HEK293T (cell line): ENCODE measurements at places on chromosomes 16 and 17.

DNA sequence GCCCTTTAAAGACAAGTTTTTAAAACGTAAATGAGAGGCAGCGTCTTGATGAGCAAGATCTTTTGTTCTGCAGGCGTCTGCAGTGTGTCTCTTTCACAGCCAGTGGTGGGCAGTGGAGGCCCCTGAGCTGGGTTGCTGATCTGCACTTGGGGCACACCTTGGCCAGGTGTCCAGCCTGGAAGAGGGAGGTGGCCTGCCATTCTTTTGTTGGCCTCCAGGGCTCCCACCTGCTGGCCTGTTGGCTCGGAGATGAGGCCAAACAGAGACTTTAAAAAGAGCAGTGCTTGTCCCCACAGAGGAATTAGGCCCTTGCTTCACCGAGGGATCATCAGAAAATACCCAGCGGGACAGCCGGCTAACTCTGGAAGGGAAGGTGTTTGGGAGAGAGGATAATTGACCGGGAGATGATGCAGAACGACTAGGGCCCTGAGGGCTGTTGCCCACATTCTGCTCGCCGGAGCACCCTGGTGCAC, 145.9 kb upstream of the PLCG2 start:
- no peak for DNase-seq

DNA sequence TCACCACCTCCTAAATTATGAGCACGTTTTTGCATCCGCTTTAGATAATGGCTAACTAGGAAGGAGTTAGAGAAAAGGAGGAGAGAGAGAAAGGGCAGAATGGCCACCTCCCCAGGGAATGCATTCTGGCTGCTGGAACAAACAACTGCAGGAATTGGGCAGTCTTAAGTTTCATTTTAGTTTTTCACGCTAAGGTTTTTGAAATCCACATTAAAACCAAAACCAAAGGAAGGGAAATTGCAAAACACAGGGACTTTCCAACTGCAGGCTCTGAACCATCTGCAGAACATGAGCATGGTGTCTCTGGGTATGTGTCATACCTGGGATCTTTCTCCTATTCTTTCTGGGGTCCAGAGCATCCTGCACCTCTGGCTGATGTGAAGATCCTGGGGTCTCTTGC, 12.1 kb upstream of the CCL8 start:
- DNase-seq: no peak

DNA sequence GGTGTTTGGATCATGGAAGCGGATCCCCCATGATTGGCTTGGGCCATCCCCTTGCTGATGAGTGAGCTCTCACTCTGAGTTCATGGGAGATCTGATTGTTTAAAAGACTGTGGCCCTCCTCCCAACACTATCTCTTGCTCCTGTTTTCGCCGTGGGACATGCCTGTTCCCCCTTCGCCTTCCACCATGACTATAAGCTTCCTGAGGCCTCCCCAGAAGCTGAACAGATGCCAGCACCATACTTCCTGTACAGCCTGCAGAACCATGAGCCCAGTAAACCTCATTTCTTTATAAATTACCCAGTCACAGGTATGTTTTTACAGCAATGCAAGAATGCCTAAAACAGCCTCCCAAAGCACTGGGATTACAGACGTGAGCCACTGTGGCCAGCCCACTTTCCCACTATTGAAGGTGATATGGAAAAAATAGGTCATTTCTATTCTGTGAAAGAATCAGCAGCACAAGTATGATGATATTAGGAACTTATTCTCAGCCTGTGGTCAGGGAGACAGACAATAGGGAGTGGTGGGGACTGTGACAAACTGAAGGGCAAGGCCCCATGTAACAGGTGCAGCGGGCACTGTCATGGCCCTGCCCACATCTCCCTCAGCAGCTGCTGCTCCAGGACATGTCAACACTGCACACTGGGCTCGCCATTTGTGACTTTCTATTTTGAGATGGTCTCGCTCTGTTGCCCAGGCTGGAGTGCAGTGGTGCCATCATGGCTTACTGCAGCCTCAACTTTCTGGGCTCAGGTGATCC, 33.7 kb upstream of the LITAF start:
- no peak for DNase-seq

DNA sequence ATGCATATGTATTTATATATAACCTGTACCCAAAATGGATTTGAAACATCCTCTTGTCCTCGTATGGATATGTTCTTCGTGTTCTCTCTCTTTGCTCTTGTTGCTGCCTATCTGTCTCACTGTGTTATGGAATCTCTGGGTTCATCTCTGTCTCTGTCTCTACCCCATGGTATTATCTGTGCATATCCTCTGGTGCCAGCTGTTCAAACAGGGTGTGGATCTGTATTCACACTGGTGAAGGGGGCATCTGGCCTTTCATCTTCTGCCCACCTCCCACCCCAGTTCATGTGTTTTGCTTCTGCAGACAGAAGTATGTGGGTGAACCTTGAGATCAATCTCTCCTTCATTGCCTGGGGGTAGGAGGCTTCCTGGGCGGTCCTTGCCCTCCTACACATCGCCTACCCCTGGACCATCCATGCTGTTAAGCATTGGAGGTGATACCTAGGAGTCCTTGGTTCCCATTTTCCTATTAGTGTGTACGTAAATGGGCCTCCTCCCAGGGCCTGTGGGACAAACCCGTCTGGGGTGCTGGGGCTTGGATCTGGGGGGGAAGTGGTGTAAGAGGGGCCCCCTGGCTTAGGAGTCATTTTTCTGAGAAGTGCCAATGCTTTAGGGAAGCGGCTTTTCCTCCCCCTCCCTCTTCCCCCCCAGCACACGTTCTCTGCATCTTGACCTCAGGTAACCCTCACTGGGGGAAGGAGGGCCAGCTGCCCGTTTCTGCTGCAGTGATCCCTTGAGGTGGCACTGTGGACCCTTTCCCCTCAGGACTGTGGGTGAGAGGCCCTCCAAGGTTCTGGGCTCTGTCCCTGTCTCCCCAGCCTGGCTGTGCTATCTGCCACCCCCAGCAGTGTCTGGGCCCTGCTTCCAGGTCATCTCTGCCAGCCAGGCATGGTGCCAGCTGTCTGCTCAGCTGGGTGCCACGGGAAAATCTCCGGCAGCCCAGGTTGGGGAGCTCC, 21.1 kb downstream of the RARA start:
- no peak for DNase-seq

DNA sequence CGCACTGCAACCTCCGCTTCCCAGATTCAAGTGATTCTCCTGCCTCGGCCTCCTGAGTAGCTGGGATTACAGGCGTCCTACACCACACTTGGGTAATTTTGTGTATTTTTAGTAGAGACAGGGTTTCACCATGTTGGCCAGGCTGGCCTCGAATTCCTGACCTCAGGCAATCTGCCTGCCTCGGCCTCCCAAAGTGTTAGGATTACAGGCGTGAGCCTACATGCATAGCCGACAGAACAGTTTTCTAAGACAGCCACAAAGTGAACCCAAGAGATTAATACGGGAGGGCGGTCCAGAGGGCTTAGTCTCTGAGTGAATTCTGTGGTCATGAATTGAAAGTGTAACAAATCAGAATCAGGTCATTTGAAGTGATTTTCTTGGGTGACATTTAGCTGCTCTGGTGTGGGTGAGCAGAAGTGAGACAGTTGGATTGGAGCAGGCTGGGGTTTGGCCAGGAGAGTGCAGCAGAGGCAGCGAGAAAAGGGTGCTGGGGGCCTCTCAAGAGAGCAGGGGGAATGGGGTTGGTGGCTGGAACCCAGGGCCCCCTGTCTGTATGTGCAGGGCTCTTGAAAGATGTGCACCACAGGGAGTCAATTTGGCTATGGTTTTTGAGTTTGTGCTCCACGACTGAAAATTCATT, 231.4 kb upstream of the WSCD1 start:
- no peak for DNase-seq

DNA sequence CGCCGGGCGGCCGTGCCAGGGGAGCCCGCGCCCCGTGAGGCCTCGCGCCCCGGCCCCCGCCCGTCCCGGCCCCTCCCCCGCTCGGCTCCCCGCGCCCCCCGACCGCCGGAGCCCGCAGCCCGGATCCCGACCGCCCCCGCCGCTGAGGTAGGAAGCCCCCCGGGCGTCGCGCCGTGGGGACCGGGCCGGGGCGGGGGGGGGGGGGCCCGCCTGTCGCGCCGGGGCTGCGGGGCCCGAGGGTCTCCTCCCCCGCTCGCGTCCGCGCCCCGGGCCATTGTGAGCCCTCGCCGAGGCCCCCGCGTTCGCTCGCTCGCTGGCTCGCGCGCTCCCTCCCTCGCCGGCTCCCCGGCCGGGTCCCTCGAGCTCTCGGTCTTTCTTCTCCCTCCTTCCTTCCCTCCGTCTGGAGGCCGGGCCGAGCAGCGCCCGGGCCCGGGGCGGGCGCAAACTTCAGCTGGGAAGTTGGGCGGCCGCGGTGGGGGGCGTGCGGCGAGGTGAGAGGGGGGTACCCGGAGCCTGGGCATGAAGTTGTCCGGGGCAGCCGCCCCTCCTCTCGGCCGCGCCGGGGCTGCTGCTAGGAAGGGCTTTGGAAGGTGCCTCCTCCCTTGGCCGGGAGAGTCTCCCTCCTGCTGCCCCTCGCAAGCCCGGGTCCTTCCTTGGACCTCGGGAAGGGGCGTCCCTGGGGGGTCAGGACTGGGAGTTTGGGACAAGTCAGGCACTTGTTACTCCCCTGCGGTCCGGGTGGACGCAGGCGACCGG, 419 bp downstream of the GLIS2 start:
- peak; percentile 44 for DNase-seq

DNA sequence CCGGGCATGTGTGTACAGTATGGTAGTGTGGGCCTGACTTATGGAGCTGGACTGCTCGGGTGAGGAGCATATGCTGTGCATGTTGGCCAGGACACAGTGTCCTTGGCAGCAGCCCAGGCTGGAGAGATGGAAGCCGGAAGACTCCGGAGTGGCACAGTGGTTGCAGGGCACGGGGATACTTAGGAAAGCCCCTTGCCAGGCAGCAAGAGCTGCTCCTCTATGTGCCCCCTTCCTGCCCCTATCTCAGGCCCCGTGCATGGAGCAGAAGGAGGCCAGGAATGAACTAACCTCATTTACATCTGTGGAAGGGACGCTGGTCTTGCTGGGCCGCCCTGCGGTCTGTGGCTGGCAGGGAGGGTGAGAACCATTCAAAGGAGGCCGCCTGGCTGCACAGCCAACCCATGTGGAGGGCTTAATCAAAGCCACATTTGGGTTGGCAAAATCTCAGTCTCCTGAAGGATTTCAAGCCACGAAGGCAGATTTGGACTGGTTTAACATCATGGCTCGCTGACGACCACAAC, 32.2 kb upstream of the RCVRN start:
- no peak for DNase-seq

GRCh38 chr17:3986270-3986938, 22.2 kb upstream of the ATP2A3 start:
- DNase-seq: no peak

DNA sequence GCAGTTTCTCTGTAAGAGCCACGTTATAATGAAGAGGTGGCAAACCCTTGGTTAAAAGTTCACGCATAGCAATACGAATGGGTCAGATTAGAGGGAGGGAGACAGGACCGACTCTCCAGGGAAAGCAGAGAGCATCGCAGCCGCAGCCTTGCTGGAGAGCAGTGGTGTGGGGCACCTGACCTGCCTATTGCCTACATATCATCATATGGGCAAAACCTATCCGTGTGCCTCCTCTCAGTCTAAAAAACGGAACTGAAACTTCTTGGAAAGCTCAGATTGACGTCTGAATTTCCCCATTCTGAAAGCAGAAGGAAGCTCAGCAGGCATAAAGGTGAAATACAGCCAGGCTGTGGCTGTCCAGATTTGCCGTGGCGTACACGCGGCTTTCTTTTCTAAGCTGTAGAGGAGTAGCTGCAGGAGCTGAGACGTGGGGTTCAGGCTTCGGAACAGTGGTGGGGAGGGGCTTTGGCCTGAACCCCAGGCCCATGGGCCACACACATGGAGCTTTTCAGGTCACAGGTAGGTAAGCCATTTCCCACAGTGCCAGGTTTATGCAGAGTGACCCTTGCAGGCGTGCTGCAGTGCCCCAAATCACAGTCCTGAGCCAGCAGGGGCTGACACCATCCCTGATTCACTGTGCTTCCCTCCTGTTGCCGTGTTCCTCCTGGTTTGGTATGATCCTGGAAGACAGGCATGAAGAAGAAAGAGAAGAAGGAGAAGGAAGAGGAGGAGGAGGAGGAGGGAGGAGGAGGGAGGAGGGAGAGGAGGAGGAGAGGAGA, 41.6 kb upstream of the TNRC6C start:
- DNase-seq: no peak

GRCh38 chr16:11530171-11530940, 56.4 kb downstream of the LITAF start:
- DNase-seq: no peak

DNA sequence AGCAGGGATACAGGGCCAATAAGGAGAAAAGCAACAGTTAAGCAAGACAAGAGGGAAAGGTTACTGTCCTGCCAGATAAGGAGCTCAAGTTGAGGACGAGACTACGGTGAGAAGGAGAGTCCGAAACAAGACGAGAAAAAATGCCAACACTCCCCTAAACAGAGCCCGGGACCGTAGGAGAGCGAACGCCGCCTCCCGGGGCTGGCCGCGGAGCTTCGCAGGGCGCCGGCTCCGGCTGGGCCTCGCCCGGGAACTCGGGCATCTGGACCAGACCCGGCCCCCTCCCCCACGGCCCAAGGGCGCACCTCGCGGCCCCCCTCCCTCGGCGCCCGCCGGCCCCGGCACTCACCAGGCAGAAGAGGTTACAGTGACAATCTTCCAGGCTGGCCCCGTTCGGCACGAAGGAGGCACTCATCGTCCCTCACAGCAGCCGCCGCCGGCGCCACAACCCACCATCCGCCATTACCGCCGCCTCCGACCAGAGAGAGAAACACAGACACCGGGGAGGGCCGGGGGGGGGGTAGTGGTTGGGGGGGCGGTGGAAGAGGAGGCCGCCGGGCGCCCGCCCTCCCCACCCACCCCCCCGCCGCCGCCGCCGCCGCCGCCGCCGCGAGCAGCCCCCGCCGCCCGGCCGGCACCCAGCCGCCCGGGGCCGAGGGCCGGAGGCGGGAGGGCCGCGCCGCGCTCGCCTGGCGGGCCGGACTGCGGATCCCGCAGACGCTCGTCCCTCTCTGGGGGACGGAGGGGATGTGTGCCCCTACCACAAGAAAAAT, at the start of gene MED13:
TSS of gene MED13 (minus strand) at position 488 of the 773 bp plus-strand sequence. CDS start at position 415, 73 bp downstream.
- DNase-seq: peak; percentile 63

DNA sequence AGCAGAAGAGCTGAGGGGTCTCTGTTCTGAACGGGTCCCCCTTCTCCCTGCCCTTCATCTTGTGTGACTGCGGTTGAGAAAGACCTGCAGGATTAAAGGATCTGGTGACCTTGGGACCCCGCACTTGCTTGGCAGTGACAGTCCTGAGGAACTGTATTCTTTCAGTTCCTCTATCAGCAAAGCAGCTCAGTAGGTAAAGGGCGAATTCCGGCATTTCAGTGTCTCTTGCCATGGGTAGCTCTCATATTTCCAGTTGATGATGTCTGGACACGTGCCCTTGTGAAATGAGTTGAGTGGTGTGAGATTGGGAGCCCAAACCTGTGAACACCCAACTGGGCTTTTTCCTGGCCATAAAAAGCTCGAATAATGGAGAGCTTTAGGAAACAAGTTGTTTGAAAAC, 135.7 kb downstream of the PRKCA start:
- no peak for DNase-seq

- peak; percentile 41 for DNase-seq
These were observed 589 bp downstream of the XYLT2 start for GRCh38 chr17:50346313-50347116.

- no peak for DNase-seq
These were observed 349.9 kb downstream of the MAF start for GRCh38 chr16:79250502-79251098.
